EL (cell line): ENCODE measurements at places on chromosomes 3 and 15.

DNA sequence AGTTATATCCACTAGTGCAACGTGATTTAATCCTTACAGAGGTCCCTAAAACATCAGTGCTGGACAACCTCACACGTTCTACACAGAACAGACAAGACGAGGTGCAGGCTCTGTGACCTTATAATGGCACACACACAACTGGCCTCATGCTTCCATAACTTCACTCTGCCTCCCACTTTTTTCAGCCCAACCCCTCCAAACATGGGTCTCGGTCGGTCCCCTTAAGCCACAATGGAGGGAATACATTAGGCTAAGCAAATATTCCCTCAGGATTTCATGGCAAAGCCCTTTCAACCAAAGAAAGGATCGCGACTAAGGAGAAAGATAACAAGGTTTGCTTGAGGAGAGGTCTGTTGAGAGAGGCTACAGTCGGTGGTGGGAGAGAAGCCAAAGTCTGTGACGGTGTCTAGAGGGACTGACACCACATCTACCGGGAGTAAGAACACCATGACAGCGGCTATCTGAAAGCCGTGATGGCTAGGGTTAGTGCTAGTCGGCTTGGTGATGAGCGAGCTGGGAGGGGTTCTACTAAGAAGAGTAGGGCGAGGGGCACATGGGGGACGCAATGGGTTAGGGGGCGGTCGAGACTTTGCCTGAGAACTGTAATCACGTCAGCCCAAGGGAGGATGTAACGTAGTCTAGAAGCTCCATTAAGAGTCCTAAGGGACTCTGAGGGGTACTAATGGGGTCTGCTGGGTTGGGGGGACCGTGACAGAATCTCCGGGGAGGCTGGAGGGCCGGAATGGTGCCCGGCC is 1.0 kb downstream of the MYO9A start:
- DNase-seq: peak; percentile 29

- no peak for DNase-seq
Observed at GRCh38 chr3:53809764-53810400, 36.3 kb downstream of the CHDH start.

DNA sequence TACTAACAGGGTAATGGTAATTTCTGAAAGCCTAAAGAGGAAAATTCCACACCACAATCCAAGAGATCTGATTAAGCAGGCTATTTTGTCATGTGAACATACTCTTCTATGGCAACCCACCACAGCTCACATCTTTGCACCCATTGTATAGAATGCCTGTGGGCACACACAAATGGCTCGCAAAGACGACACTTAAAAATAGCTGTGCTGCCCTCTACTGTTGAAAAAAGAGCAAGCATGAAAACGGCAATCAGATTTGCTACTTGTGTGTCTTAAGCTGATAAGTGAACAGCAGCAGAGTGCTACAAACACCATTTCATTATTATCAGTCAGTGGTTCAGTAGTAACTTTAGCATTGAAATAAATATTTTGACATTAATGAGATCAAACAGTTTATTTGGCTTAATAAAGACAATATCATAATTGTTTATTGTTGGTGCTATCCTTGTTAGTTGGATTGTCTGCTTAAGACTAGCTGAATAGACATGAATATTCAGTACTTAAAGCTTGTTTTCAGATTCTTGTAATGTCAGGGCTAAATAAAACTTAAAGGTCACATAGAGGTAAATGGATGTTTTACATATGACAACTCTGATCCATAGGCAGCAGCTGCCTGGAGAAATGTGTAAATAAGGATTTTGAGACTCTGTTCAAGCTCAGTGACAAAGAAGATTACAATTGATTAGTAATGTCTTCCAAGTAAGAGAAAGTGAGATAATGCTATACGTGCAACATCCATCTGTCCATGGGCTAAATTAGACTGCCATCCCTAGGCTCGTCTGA is 199.1 kb downstream of the LRRN1 start:
- DNase-seq: no peak

GRCh38 chr3:147119346-147119745 is 287.0 kb downstream of the ZIC4 start:
- DNase-seq: no peak

- DNase-seq: no peak
Observed at GRCh38 chr3:110099711-110100110, 762.4 kb upstream of the DPPA4 start.

GRCh38 chr15:77402740-77403379 is 17.0 kb downstream of the PEAK1 start:
- DNase-seq: peak; percentile 68

DNA sequence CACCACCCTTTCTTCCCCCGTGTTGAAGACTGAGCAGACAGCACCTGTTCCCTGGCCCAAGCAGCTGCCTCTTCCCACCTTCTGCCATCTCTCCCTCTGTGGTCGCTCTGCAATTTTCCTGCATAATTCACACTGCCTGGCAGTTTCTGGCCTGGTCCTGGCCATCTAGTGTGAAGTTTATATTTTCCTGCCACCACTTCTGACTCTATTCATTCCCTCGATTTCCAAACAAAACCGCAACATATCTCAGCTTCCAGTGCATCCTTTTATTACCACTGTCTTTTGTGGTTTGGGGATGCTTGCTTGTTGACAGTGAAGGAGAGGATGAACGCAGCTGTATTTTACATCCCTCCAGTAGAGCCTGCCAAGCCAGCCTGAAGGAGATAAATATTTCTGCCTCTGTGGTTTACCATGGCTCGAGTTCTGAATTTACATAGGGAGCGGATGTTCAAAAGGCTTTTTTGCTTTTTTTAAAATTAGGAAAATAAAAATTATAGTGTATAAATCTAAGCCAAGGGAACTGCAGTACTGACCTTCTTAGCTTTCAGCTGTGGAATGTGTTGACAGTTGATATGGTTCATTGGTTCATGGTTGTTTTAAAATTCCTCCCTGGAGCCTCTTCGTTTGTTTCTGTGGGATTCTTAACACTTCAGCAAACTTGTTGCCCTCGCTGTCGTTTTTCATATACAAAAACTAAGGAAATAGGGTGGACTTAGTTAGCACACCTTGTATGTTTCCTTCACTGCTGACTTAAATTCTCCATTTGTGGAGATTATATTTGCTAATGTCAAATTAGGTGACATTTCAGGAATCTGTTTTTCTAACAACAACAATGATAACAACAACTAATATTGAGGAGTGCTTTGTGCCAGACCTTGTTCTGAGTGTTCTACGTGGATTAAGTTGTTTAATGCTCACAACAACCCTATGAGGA is 250.5 kb downstream of the ADAMTSL3 start:
- DNase-seq: peak; percentile 4

DNA sequence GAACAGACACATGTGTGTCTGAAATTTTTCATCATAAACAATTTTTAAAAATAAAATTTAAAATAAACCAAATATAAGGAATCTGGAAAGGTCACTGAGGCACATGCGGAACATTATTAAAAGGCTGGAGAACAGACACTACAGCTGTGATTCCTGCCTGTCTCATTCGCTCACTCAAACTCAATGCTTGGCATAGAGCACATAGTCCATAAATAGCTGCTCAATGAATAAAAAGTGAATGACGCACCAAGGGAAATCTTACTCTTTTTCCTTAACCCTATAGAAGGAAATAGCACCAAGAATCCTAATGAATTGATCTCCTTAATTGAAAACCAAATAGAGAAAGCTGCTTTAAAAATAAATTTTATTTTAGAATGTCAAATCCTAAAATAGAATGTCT is 98.4 kb downstream of the FSIP1 start:
- DNase-seq: no peak

GRCh38 chr3:40770061-40770460 is 245.3 kb downstream of the ZNF621 start:
- DNase-seq: no peak

GRCh38 chr3:129539206-129539605 is 3.8 kb upstream of the H1-8 start:
- no peak for DNase-seq

GRCh38 chr3:167973901-167974300 is 121.8 kb downstream of the GOLIM4 start:
- DNase-seq: no peak

DNA sequence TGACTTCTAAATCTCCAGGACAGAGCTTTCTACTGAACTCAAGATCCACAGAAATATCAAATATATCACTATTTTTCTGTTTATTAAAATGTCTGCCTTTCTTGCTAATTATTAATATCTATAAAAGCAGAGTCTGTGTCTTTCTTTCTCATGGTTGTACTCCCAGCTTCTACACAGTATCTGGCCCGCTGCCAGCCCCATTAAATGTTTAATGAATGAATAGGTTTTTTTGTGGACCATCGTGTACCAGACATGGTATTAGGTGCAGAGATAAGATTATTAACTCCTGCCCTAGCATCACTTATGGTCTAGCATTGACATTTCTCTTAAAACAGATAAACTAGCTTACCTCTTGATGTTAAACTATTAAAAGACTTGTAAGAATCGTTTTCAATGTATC is 111.4 kb upstream of the RBMS3 start:
- DNase-seq: no peak

GRCh38 chr3:72044231-72044855 is 259.4 kb upstream of the PROK2 start:
- no peak for DNase-seq

- no peak for DNase-seq
Observed at GRCh38 chr3:37825744-37826400, 35.8 kb upstream of the CTDSPL start.

GRCh38 chr3:152505926-152506325 is 237.2 kb downstream of the MBNL1 start:
- DNase-seq: no peak

- no peak for DNase-seq
Observed at GRCh38 chr3:195204360-195205163, 66.4 kb downstream of the XXYLT1 start.

- no peak for DNase-seq
Observed at GRCh38 chr3:13188181-13188779, 115.1 kb upstream of the IQSEC1 start.

DNA sequence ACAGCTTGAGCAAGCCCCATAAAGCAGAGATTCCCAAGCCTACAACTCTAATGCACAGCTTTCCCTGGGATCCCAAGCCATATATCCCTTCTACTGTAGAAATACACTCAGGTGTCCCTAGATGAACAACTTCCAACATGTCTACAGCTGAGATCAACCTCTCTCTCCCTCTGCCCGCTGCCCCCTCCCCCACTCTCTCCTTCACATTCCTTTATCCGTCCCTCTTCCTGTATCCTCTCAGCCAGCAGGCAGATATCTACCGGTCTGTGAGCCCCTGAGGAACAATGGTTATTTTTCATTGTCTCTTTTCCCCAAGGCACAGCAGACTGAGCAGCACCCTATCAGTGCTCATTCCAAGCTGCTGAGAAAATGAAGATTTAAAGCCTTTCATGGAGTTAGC is 138.6 kb downstream of the SUCLG2 start:
- DNase-seq: no peak

DNA sequence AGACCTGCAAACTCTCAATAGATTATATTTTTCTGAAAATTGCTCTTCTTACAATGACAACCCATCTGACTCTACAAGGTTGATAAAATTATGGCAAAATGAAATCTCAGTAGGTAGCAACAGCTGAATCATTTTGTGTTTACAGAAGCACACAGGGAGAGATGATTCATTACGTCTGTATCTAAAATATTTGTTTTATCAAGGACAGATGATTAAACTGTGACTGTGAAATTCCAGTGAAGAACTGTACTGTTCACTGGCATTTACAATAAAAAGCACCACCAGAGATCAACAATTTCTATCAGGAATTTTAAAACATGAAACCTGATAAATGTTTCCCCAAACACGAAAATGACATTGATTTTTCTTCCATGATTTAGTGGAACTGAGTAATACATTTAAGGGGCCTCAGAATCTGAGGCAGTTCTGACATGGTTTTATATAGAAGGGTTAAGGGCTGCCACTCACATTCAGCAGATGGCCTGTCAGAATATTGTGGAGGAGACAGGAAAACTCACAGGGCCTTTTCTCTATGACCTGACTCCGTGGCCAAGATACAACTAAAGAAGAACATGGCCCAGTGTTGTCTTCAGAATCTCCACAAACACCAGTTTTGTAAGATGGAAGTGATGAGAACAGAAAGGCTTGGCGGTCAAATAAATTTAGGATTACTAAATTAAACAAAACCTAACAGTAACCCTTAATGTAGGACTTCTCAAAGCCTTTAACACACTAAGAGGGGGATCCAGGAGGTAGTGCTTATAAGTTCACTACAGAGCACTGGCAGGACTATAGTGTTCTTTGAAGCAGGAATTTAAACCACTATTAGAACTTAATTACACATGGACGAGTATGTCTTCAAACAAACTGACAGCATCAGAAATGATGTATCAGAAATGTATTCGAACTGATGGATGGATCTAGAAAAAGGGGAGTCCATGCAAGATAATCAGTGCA is 25.9 kb downstream of the RAD18 start:
- peak; percentile 88 for DNase-seq

DNA sequence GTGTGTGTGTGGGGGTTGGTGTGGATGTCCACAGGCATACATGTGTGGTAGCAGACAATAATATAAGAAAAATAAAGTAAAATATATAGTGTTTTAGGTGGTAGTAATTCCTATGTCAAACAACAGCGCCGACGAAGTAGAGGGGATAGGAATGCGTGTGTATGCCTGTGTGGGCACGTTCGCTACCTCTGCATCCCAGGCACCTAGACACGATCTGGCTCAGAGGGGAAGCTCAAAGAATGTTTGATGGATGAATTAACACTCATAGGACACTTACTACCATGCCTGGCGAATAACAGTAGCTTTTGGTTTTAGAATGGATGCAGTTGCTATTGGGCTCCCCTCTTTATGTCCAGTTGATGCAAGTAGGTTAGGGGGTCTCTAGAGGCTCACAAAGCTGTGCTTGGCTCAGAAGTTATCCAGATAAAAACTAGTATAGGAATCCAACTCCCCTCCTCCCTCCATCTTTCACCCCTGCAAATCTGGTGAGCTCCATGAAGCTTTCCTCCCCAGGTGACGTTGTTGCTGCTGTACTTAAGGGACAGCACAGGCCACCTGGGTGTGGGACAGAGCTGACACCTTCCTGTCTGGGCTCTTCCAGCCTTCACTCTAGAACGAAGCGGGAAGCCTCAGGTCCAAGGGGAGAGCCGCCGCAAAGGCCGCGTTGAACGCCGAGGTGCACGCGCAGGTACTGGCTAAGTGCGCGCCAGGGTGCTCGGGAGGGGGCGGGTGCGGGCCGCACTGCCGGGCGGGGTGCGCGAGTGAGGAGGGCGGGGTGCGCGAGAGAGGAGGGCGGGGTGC is 192.6 kb upstream of the LYSMD4 start:
- no peak for DNase-seq

GRCh38 chr3:156291272-156292123 is 171.1 kb downstream of the KCNAB1 start:
- DNase-seq: peak; percentile 25

DNA sequence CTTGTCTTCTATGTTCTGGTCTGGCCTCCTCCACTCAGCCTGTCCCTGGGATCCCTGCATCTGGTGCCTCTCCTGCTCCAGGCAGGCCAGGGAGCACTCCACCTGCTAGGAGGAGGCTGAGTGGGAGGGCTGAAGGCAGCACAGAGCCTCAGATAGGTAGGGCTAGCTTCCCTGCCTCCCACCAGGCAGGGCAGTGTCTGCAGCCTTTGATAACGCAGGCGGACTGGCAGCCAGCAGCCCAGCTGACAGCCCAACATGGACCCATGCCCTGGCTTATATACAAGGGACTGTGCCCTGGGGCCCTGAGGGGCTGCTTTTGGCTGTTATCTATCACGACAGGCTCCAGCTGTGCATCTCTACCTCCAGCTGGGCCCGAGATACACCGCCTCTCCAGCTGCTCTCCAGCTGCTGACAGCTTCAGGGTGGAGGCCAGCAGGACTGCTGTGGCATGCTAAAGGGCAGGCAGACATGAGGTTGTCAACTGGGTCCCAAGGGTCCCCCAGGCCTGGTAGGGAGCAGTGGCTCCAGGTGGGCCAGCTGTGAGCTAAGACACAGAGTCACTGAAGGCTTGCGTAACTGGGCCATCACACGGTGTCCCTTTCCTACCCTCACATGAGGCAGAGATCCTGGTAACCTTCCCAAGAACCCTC is 5.2 kb upstream of the CLK3 start:
- DNase-seq: no peak
